ENCODE measurements at places on chromosomes 7 and 10.

GRCh38 chr7:73766556-73767229 is 3.4 kb downstream of the CLDN3 start:
- DNase-seq = no peak

DNA sequence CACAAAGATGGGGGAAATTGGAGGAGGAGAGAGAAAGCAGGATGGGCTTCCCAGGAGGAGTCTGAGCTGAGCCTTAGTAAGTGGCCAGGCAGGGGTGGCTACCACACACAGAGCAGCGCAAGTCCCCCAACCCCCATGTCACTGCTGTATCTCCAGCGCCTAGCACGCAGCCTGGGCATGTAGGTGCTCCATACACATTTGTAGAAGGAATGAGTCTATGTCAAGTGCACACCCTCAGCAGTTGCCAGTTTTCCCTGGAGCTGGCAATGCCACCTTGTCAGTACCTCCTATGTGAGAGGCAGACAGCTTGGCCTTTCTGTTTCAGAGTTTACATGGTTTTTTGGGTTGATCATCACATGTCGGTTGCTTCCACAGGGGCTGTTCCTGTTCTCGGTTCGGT is 116.1 kb downstream of the CLEC2L start:
- no peak for DNase-seq

GRCh38 chr10:101903827-101904550 is 60.4 kb upstream of the KCNIP2 start:
- peak; percentile 41 for DNase-seq

GRCh38 chr10:124005091-124005490 is 88.3 kb downstream of the CHST15 start:
- DNase-seq = no peak

DNA sequence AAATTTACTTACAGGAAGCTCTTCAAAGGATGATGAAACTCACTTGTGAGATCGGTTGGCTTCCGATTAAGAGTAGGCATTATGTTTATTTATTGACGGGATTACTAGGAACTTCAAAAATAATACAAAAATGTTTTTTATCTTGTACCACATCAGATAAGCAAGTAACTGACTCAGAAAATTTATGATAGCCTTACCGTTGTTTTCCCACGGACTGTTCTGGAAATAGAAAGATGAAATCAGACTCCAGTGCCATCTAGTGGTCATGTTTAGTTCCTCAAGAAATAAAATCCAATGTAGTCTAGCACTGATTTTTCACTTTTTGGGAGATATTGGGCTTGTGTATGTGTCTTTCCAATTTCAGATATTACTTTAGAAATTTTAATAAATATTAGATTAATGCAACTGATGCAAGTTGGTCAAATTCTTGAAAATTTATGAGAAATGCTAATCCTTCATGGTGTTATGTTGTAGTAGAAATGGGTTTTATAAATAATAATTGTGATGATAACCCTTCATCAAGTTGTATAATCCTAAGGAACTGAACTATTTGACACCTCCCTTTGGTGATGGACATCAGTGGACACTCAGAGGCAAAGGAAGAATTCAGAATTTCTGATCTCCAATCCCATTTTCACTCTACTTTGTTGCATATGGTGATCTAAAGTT is 168.8 kb downstream of the TMEM26 start:
- peak; percentile 2 for DNase-seq

- DNase-seq = no peak
These were observed 53.6 kb upstream of the CHCHD3 start for GRCh38 chr7:133135451-133135850.

- DNase-seq = no peak
These were observed 49.4 kb upstream of the DPYSL4 start for GRCh38 chr10:132137111-132138072.

- DNase-seq = no peak
These were observed 28.9 kb downstream of the MAT1A start for GRCh38 chr10:80260295-80261243.

GRCh38 chr10:33680036-33680435 is 345.6 kb upstream of the NRP1 start:
- no peak for DNase-seq

DNA sequence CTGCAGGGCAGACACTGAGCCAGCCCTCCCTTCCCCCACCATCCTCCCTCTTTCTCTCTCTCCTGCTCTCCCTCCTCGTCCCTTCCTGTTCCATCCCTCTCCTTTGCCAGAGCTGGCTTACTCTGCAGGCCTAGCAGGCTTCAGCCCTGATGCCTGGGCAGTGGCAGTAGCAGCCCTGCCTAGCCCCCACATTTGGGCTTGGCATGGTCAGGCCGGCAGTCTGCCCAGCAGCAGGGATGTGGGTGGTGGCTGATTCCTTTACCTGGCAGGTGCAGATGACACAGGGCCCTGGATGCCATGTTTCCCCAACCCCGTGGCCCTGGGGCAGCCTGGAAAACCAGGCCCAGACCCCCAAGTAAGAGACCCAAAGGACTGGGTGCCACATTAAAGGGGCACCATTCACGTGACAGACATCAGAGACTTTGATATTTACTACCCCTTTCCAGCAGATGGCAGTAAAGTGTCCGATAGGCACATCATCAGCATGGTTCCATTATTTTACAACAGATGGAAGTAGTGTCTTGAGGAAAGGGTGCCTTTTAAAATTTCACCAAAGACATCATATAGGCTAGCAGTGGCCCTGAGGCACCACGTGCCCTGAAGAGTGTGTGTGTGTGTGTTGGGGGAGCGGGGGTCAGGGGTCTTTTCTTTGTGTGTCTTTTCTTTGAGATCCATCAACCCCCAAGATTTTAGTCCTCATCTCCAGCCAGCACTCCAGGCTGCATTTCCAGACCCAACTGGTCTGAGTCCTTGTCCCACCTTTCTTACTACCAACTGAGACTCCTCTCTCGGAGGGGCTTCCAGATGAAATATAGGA is 5.9 kb downstream of the KCP start:
- no peak for DNase-seq
